Activated naive CD4-positive, alpha-beta T cell (primary cell): ENCODE measurements at places on chromosomes 5 and 9.

DNA sequence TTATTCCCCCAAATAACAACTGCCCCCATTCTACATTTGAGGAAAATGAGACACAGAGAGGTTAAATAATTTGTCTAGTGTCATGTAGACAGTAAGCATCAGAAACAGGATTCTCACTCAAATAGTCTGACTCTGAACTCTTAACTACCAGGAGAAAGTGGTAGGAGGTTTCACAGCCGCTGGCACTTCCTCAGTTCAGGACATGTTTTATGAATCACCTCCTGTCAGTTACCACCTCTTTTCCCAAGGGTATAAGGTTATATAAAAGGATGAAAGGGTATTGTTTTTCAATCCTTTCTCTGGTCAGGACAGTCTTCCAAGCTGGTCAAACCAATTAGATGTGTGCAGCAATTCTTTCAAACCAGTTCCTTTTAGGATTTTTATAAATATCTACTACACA lies 52.1 kb downstream of the TSSK1B start:
- no peak for DNase-seq

DNA sequence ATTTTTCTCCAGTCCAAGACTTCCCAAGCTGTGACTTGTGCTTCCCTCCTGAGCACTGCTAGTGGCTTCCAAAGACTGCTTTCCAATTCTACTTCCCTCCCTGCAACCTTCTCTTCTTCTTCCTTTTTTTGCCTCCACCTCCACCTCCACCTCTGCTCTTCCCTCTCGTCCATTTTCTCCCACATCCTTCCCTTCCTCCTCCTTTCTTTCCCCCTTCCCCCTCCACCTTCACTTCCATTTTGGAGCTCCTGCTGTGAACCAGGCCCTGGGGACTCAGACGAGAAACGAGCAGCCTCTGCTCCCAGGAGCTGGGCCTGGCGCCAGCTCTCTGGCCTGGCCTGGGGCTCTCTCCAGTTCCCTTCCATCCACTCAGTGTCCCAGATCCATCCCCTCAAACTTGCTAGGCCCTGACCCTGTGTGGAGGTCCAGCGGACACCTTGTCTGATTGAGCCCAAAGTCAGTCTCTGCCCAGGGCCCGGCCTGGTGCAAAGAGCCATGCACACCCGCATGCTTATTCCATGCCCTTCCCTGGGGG lies 5.6 kb downstream of the GADD45G start:
- no peak for DNase-seq

DNA sequence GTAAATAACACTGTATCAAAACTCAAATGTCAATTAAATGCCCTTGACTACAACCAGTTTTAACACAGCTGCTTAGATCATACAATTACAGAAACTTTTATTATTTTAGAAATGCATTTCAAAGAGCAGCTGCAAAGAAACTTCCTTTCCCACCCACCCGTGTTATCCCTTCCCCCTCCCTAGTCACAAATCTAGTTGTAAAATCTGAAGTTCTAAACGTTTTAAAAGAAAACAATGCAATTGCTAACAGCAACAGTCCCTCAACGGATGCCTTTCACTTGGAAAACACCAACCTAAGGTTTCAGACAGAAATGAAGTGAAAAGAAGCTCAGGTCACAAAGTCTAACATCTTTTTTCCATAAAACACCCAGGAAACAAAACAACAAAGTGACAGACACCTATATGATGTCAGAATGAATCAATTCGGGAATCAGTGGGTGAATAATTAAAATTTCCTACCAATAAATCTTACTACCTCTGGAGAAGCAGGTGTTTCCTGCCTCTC lies 100.3 kb downstream of the FBXW11 start:
- DNase-seq = no peak

GRCh38 chr5:68012429-68012828 lies 203.1 kb upstream of the PIK3R1 start:
- DNase-seq = no peak

DNA sequence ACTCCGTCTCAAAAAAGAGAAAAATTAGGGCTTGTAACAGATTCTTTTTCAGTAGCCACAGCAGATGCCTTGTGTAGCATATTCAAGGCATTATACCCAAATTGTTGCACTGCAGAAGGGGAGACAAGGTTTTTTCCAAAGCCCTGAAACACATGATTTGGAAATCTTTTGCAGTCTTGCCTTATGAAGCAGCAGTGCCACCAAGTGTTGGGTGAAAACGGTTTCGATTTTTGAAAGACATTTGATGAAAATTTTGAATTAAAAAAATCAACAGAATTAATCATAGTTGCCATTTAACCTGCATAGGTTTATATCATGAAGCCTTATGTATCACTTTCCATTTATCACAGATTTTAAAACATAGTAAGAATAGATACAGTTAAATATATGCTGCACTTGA lies 479.5 kb downstream of the TAF11L14 start:
- no peak for DNase-seq

- DNase-seq = no peak
Measured at GRCh38 chr5:62931153-62931950, 352.7 kb downstream of the LRRC70 start.

DNA sequence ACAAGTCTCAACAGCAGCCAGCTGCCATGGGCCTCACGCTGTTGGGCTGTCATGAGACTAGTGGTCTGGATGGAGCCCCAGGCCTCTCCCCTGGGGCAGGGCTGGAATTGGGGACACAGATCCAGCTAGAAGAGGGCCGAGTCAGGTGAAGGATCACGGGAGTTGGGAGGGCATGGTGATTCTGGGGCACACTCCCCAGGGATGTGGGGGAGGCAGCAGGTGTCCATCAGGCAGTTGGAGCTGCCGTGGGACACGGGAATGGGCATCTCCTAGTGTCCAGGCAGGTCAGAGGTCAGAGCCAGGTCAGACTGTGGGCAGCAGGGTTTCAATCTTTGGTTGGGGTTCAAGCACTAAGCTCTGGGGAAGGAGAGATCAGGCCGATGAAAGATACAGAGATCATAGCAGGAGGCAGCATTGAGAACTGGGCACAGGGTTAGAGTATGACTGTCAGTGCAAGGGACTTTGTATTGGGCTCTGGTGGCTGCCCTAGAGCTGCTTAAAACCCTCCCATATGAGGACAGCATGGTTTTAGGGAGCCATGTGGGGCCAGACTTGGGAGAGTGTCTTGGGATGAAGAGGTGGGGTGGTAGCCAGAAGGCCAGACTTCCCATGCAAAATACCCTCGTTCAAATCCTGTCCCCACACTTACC lies 59.2 kb downstream of the ARHGEF37 start:
- no peak for DNase-seq

DNA sequence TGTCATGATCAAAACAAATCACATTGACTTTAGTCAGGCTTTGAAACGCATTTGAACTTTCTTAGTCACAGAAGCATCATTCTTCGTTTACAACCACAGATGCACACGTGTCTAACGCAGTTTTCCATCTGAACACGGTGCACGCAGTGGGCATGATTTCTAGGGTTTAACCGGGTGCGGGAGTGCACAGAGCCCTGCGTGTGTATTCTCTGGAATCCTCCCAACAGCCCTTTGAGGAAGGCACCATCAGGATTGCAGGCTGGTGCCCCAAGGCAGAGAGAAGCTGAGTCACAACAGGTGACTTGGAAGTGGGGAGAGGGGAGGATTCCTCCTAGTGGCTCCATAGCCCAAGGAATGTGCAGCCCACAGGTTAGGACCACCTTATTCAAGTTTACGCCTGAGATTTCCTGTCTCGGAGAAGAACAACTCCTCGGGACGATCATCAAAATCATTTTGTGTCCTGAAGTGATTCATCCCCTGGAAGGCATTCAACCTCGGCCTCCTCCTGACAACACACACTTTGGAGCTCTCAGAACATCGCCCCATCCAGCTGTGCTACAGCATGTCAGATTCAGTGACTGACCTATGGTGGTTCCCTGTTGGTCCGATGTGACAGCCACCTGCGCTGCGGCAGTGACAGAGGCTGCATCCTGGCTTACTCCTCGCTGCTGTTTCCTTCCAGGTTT lies 13.1 kb downstream of the ROPN1L start:
- no peak for DNase-seq

GRCh38 chr5:123421773-123422172 lies 1.4 kb downstream of the CEP120 start:
- no peak for DNase-seq
